Esophagus squamous epithelium (tissue), 5 donors: ENCODE measurements at places on chromosomes 7 and 10.
A peak's percentile ranks its signal among the peaks of the same experiment; 100 is the strongest.

DNA sequence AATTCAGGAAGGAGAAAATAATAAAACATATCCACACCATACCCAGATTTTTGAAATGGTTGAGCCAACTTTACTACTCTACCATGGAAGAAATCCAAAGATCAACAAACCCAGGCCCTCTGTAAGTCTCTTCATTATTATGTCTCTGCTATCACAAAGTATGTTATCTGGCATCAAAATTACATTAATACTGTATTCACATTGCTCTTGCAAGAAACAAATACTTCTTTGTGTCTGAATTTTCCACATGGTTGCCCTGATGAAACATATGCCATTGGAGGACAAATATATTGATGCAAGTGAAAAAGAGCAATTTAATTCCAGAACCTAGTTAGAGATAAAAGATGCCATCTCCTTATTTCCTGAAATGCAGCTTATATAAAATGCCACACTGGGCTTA lies 204.0 kb downstream of the FZD1 start:
- H3K4me1 ChIP-seq, result no peaks in the 10 kb centered on the region
- no peak overlapping the region for H3K4me3 ChIP-seq
- no peak for DNase-seq
- no peaks in the 10 kb centered on the region for H3K27me3 ChIP-seq

DNA sequence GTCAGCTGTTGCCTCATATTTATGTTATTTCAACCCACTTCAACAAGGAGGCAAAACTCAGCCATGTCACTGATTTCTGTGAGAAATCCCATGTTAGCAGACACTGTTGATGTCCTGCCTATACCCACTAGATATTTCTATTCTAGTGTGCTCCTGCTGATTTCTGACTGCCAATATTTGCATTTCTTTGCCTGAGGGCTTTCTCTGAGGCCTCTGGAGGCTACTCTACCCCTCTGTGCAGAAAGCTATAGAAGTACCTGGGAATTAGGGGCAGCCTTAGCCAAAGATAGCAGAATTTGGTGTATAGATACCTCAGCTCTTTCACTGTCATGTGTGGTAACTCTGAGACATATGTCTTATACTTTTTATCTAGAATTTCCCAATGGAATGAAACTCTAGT lies 348.8 kb downstream of the SORCS3 start:
- no peak overlapping the region for H3K4me3 ChIP-seq
- H3K27me3 ChIP-seq, result no peaks in the 10 kb centered on the region
- H3K4me1 ChIP-seq, result no peaks in the 10 kb centered on the region

- no peak for DNase-seq
- peaks cover 73% of the 10 kb centered on the region for H3K36me3 ChIP-seq
- H3K4me1 ChIP-seq, result peaks cover 47% of the 10 kb centered on the region
- H3K27ac ChIP-seq, result peak overlapping the region; percentile 78
Observed at GRCh38 chr10:100986623-100986951, 710 bp downstream of the MRPL43 start.

DNA sequence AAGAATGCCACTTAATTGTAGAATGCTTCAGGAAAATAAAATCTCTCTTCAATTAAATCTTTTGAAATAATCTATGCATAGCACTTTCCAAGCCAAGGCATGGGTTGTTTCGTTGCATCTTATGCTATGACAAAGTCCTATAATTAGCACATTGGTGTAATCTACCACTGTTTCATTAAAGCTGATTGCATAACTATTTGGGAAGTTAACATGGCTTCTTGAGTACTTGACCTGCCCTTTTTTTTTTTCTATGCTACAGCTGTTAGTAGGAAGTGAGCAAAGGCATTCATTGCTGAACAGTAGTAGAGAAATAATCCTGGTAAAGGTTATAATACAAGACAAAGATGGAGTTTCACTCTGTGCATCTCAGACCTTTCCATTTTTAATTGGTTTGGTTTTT lies 557.2 kb upstream of the CELF2 start:
- no peaks in the 10 kb centered on the region for H3K4me1 ChIP-seq
- H3K4me3 ChIP-seq, result no peak overlapping the region
- H3K27me3 ChIP-seq, result no peaks in the 10 kb centered on the region
- H3K36me3 ChIP-seq, result no peaks in the 10 kb centered on the region
- no peak overlapping the region for H3K27ac ChIP-seq
- no peak for DNase-seq
